Stimulated activated CD4-positive, alpha-beta T cell treated with anti-CD3 and anti-CD28 coated beads, Interleukin-4, amount 100 ng/mL, for 24 hours (primary cell): ENCODE measurements at places on chromosomes 6 and 20.

DNA sequence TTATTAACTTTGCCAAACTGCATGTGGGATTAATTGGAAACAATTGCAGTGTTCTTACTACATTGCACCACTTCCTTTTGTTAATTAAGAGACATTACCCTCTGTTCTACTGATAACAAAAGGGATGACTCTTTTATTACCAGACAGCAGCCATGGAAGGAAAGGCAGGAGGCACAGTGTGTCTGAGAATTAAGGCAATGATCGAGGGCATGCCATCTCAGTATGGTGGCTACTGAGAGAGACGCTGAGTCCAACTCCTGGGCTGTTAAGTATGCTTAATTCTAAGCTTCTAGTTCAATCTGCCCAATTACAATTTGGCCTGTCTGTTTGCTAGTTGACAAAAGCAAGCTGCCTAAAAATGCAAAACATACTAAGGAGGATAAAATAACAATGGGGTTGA, 227.4 kb downstream of the PHACTR1 start:
- DNase-seq = no peak

- DNase-seq = peak; percentile 77
Measured at GRCh38 chr6:129490521-129491255, 219.3 kb downstream of the ARHGAP18 start.

GRCh38 chr6:117465691-117466090, 16.8 kb upstream of the DCBLD1 start:
- DNase-seq = no peak

GRCh38 chr20:62997417-62998035, 9.2 kb downstream of the BHLHE23 start:
- no peak for DNase-seq

GRCh38 chr20:53748821-53749421, 155.3 kb upstream of the ZNF217 start:
- no peak for DNase-seq

GRCh38 chr6:64256483-64256882, 620.9 kb downstream of the PHF3 start:
- DNase-seq = no peak

GRCh38 chr20:20205141-20205861, 153.0 kb downstream of the CFAP61 start:
- DNase-seq = no peak

DNA sequence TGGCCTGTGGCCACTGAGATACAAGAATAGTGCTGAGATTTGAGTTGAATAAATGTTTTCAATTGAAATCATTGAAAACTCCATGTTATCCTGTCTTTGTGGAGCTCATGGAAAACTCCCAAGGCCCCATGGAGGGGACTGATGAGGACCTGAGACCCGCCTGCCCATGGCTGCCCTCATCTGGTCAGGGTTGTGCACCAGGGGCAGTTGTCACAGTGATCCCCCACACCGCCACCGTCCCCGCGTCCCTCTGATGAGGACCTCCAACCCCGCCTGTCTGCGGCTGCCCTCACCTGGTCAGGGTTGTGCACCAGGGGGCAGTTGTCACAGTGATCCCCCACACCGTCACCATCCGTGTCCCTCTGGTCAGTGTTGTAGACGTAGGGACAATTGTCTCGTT, 27.8 kb downstream of the THBS2 start:
- no peak for DNase-seq

DNA sequence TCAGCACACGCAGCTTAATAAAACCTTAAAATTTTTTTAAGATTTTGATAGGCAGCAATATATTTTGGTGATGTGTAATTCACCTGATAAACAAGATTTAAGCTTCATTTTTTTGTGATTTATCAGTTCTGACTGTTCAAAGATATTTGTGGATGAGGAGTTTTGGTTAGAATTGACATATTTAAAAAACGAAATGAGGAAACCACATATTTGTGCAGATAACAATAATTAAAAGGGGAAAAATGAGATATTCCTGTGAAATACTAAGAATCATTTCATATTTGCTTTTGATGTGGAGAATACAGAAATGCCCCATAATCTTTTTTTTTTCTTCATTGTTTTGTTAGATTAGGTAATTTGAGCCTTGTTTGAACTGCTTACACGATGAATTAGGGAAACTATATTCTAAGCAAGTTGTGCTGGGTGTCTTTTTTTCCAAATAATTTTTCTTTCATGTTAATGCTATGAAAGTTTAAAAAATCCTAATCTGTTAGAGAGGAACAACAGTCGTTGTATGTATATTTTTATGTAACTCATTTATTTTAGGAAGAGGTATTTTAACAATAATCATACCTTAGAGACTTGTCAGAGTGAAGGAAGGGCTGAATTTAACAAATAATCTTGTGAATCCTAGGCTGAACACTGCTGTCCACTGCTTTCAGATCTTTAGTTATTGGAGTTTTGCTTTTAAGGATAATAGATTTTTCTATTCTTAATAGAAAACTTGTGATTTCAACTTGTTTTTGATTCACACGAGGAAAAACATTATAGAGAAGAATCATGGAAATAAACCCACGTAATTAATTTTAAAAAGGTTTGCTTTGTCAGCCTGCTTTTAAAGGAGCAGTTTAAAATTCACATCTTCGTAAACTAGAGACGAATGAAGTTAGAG, 4.0 kb downstream of the ARID1B start:
- no peak for DNase-seq

- DNase-seq = no peak
Measured at GRCh38 chr20:42134265-42135098, 516.3 kb upstream of the CHD6 start.

GRCh38 chr20:18856873-18857272, 43.3 kb downstream of the SCP2D1 start:
- DNase-seq = no peak
